Heart right ventricle (tissue), 16 donors: ENCODE measurements at places on chromosomes 11 and 22. TPM values are rescaled to one million over a fixed set of nuclear protein-coding genes. Genes with fewer than 3 reads are reported as not detected.

Gene UBE2L6
- polyA plus RNA-seq, result 14.1 TPM

Gene CFAP300
- polyA plus RNA-seq, result 0.65 TPM

Gene FGF19
- polyA plus RNA-seq, result not detected

Gene PLCB3
- 13.1 TPM for polyA plus RNA-seq

Gene PACS1
- 24.1 TPM for polyA plus RNA-seq

Gene KCNJ5
- 2.6 TPM for polyA plus RNA-seq

Gene CCDC87
- 0.14 TPM for polyA plus RNA-seq

Gene OMP
- polyA plus RNA-seq, result not detected

Gene CCT8L2
- polyA plus RNA-seq, result not detected

Gene CELSR1
- polyA plus RNA-seq, result 6.4 TPM

Gene MB
- 8,931 TPM for polyA plus RNA-seq

Gene SYCE3
- not detected for polyA plus RNA-seq

DNA sequence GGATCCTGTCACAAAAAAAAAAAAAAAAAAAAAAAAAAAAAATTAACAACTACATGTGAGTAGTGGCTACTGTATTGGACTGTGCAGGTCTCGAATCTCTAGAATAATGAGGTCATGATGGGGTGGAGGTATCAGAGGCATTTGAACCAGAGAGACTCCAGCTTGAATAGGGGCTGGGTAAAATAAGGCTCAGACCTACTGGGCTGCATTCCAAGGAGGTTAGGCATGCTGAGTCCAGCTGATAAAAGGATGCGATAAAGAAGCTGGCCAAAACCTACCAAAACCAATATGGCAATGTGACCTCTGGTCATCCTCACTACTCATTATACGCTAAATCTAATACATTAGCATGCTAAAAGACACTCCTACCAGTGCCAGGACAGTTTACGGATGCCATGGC, 5.9 kb upstream of the PACSIN3 start:
- DNase-seq, result no peak

DNA sequence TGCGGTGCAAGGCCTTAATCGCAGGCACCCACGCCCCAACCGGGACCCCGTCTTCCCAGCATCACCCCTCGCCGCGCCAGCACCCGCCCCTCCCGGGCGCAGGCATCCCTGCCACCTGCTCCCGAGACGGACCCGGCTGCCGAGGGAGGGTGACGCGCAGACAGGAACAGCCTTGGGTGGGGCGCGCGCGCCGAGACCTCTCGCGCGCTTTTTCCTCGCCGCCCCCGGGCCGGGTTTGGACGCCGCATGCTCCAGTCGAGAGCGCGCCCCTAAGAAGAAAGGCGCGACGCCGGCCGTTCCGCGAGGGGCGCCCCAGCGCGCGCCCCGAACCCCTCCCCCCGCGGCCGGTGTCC, 504 bp downstream of the CFL1 start:
- peak; percentile 63 for DNase-seq

DNA sequence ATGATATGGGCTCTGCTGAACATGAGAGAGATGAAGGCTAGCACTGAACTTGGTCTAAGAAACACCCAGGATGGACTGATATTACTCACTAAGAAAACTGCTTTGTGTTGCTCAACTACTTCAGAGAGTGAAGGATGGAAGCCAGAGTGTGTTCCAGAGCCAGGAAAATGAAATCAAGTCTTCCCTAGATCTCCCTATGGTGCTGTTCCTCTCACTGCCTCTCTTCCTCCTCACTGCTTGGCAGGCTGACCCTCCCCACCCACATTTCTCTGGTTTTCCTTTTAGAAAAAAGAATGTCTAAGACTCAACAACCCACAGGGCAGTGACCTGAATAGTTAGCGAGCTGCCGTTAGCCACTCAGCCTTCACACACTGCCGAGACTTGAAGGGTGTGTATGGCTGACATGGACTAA, 65.6 kb downstream of the CCDC81 start:
- peak; percentile 40 for DNase-seq

DNA sequence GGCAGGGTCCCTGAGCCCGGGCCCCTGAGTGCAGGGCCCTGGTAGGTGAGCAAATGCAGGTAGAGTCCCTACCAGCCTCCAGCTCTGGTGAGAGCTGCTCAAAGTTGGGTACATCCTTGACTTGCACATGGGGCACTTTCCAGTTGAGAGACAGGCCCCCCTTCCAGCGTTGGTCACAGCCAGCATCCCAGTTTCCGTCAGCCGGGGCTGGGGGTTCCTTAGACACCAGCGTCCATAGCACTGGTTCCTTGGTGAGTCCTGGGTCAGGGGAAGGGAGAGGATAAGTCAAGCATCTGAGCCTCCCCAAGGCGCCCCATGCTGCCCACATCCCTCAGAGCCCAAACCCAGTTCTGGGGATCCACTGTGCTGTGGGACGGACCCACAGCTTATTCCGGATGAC, 5.6 kb downstream of the PNPLA5 start:
- no peak for DNase-seq

DNA sequence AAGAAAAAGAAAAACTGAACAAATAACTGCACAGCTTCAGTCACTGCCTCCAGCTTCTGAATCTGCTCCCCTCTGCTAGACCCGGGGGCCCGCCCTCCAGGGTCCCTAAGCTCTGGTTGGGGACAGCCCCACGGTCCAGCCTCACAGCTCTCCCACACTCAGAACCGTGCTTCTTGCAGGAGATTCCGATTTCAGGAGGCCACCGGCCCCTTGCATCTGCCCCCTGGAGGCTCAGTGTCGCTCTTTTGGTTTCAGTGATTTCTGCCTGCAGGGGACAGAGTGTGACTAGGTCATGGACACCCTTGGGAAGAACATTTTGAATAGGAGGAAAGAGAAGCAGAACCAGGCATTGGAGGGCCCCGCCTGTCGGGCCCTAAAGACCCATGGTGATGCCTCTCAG, 23.1 kb upstream of the RPS3 start:
- DNase-seq, result no peak

- DNase-seq, result no peak
These were observed 40.7 kb upstream of the CLMP start for GRCh38 chr11:123235656-123236261.

- no peak for DNase-seq
These were observed 283.4 kb downstream of the BRD1 start for GRCh38 chr22:49544286-49544685.

DNA sequence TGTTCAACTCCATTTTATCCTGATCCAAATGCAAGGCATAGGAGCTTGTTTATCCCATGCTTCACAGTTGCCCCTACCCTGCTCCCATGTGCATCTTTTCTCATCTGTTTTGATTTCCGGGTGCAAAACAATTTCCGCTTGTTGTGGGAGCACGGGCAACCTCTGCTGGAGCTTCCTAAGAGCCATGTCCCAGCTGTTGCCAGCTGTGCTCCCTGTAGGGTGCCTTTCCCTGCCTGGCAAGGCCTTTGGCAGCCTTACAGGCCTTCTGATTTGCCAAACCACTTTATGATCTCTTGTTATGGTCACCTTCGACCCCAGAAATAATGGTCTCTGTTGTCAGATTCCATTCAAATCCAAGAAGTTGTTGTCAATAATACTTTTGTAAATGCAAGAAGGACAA, 1038.5 kb downstream of the OPCML start:
- DNase-seq, result no peak

- DNase-seq, result no peak
These were observed 3.8 kb downstream of the YAP1 start for GRCh38 chr11:102114032-102114431.

DNA sequence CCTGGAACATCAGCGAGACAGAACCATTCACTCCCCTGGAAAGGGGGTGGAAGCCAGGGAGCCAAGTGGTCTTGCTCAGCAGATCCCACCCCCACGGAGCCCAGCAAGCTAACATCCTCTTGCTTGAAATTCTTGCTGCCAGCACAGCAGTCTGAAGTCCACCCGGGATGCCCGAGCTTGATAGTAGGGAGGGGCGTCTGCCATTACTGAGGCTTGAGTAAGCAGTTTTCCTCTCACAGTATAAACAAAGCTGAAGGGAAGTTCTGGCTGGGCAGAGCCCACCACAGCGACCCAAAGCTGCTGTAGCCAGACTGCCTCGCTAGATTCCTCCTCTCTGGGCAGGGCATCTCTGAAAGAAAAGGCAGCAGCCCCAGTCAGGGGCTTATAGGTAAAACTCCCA, 764.8 kb upstream of the LUZP2 start:
- no peak for DNase-seq

GRCh38 chr22:26194313-26194712, 25.1 kb downstream of the SEZ6L start:
- no peak for DNase-seq

GRCh38 chr11:75518771-75519653, 6.7 kb downstream of the GDPD5 start:
- no peak for DNase-seq

DNA sequence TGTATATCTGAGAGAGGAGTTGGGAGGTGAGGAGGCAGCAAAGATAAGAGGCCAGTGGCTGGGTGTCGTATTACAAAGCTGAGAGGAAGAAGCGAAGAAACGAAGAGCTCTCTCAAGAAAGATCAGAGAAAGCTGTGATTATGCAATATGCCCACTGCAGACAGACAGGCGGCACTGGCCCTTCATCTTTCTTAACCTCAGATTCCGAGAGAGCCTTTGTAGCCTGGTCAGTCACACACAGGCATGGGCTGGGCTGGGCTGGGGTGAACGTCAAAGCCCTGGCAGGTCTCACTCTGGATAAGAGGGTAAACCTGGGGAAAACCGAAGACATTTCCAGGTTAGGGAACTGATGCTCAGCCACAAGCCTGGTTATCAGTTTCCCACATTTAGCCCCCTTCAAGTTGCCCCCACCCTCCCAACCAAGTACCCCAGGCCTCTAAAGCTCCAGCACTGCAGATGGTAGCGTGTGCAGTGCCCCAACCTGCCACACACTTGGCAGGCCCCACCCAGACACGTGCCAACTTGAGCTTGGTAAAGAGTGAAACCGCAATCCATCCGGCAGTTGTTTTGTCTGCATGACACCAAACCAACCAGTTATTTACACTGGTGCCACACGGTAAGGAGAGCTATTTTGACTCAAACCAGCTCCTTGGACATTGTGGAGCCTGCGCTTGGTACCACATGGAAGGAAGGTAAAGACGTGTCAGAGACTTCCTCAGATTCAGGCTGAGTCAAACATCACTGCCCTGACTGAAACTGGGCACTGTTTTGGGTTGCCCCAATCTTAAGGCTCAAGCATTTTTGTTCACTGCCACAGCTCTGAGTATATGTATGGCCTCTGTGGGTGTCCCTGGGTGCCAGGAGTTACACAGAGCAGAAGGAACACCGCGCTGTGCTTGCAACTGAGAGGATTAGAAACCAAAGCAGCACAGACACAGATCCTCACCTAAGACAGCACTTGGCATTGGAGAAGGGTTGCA, 135.9 kb downstream of the FDX1 start:
- DNase-seq, result no peak

DNA sequence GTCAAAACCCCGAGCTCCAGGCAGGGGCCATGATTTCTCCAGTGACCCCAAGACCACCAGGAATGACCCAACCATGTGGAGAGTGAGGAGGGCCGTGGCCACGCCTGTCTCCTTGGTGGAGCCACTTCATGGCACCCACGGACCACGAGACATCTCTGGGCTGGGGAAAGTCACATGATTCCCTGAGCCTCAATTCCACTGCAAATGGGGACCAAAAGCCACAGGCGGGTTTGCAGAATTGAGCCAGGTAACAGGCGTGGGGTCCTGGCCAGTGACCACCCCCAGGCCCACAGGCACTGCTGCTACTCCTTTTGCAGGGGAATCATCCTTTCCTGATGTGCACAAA, 178.9 kb downstream of the CTTN start:
- DNase-seq, result no peak

- DNase-seq, result no peak
These were observed 30.0 kb downstream of the FSHB start for GRCh38 chr11:30260813-30261212.

GRCh38 chr22:25845985-25846745, 104.2 kb downstream of the MYO18B start:
- no peak for DNase-seq

DNA sequence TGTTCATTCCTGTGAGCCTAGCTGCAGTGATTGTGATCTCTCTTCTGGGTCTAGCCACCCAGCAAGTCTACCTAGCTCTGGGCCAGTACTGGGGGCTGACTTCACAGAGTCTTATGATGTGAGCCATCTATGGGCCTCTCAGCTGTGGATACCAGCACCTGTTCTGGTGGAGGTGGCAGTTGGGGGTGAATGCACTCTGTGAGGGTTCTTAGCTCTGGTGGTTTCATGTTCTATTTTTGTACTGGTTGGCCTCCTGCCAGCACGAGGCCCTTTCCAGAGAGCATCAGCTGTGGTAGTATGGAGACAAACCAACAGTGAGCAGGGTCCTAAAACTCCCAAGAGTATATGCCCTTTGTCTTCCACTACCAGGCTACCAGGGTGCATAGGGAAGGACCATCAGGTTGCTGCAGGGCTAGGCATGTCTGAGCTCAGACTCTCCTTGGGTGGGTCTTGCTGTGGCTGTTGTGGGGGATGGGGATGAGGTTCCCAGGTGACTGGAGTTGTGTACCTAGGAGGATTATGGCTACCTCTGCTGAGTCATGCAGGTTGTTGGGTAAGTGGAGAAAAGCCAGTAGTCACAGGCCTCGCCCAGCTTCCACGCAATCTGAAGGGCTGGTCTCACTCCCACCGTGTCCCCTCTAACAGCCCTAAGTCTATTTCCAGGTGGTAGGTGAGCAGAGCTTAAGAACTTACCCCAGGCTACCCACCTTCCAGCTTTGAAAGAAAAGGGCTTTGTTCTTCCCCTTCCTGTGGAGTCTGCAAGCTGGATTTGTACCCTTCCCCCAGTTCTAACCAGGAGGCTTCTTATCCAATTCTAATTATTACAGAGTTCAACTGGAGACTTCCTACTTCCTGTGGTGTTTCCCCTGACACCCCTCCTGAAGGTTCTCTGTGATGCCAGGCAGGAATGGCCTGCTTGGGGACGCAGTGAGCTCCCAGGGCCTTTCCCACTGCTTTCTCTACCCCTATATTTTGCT, 250.7 kb downstream of the LUZP2 start:
- peak; percentile 5 for DNase-seq

- peak; percentile 39 for DNase-seq
These were observed 80.8 kb downstream of the ST3GAL4 start for GRCh38 chr11:126436209-126436755.

GRCh38 chr11:73629907-73630306, 16.5 kb upstream of the PLEKHB1 start:
- DNase-seq, result no peak

GRCh38 chr11:37817727-37818270, 1219.8 kb upstream of the RAG2 start:
- no peak for DNase-seq

GRCh38 chr11:102241026-102241425, 76.3 kb upstream of the BIRC3 start:
- DNase-seq, result no peak

DNA sequence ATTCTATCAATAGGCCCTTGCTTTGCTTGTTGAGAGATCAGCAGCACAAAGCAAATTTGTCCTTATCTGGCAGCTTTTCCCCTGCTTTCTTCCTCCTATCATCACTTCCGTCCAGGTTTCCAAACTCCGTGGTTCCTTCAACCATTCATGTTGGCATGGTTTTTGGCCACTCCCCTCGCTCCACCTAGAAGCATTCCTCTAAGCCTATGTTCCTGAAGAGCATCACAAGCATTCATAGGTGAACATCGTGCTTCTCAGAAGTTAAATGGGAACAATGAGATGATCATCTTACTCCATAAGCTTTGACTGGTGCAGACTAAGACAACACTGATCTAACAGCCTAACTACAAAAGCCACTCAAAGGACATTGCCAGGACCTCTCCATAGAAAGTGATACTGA, 86.3 kb downstream of the ETS1 start:
- no peak for DNase-seq
